ENCODE measurements at places on chromosomes 5 and 9.
A peak's percentile ranks its signal among the peaks of the same experiment; 100 is the strongest.

- no peak for DNase-seq
Observed at GRCh38 chr9:136558373-136558772, 12.5 kb upstream of the NOTCH1 start.

- no peak for DNase-seq
Observed at GRCh38 chr5:143037071-143037470, 266.9 kb downstream of the ARHGAP26 start.

DNA sequence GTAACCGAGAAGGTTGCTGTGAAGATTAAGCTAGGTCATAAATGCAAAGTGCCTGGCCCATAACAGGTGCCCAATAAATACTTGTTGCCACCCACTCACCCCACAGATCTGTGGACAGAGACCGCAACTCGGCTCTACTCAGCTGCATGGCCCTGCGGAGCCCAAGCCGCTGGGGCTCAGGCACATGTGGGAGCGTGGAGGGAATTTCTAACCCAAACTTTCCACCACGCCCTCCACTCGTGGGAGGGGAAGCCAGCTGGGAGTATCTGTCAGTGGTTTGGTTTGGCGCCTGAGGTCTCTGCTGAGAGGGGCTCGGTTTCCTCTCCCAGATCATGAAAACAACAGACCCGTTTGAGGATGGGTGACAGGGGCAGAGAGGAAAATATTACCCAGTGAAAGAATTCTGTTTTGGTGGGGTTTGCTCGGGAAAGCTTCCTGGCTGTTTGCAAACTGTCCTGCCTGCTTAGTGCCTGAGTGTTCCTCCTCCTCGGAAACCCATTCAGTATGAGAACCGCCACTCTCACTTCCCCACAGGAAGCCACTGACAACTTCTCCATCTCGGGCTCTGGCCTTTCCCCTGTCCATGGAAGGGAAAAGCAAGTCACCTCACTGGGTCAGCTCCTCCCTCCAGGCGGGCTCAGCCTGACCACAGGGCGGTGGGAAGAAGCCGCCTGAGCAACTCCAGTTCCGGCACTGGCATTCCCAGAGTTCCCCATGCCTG lies 60.1 kb downstream of the RGS3 start:
- DNase-seq: peak; percentile 80

DNA sequence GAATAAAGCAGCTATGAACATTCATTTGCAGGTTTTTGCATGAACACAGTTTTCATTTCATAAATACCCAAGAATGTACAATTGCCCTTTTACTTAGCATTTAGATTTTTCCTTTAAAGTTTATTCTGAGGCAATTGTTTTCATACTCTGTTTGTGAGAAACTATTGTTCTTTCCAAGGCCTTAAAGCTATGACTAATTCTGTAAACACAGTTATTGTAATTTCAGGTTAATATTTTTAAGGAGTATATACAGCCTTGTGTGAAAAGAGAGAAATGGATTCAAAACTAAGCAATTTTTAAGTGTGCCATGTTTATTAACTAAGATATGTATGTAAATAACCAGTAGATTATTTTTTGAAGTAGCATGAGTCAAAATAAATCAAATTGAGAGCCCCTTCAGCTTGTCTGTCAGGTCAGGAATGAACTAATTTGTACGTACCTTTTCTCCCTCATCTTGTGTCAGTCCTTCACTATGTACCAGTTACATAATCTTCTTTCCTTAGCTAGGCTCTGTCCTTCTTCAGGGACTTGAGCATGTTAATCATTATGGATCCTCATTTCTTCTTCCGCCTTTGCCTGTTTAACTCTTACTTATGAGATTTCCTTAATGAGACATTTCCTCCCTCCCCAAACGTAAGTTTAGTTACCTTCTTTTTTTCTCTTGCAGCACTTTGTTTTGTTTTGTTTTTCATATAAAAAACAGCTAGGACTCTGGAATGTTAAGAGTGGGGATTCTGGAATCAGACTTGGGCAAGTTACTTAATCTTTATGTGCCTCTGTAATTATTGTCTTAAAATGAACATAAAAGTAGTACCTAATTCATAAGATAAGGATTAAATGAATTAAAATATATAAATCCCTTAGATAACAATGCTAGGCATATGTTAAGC lies 63.6 kb downstream of the NIPBL start:
- no peak for DNase-seq

- peak; percentile 34 for DNase-seq
Observed at GRCh38 chr9:75866273-75866871, 24.1 kb upstream of the PCSK5 start.

DNA sequence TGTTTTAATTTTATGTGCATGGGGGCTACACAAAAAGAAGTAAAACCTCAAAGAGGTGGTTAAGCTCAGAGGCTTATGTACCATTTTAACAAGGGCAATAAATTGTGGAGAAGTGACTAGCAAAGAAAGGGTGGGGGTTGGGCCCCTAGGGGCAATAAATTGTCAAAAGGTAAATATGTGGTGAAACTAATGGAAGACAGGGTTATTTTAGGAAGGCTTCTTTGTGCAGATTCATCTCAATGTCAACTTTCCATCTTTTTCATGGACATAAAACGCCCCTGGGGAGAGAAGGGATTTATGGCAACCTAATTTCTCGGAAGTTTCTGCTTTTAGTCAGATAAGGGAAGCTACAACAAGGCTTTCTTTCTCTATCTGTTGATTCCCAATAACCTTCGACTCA lies 42.5 kb upstream of the GOLM1 start:
- no peak for DNase-seq

- DNase-seq: no peak
Observed at GRCh38 chr9:93975262-93975661, 20.1 kb upstream of the BARX1 start.

DNA sequence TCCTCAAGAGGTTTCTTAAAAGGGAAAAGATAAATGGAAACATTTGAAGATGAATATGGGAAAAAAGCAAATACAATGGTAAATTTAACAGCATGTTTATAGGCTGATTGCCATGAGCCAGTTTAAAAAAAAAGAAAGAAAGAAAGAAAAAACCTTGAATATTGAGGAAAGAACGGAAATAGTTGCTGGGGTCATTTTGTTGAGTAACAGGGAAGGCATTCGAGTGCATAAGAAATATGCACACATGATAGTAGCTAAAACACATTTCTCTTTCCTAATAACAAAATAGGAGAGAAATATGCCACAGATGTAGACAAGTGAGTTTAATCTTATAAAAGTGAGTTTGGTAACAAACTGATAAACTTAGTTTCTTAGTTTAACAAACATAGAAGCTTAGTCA lies 864.6 kb upstream of the ACO1 start:
- no peak for DNase-seq

- DNase-seq: peak; percentile 68
Observed at GRCh38 chr5:1498623-1499416, 24.9 kb downstream of the LPCAT1 start.

DNA sequence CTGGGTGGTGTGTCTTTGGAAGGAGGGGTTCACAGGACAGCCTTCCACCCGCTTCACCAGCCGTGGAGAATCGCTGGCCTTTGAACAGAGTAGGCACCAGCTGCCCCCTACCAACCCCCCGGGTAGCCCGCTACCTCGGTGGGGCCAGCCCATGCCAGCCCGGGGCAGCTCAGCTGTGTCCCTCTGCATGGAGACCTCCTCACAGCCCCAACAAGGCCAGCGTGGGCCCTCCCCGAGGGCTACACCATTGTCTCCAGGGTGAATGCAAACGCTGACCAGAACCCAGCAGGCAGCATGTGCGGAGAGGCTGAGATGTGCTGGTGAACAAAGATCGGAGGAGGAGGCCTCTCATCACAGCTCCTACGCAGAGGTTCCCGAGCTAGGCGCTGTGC lies 51.9 kb downstream of the LMX1B start:
- DNase-seq: no peak

DNA sequence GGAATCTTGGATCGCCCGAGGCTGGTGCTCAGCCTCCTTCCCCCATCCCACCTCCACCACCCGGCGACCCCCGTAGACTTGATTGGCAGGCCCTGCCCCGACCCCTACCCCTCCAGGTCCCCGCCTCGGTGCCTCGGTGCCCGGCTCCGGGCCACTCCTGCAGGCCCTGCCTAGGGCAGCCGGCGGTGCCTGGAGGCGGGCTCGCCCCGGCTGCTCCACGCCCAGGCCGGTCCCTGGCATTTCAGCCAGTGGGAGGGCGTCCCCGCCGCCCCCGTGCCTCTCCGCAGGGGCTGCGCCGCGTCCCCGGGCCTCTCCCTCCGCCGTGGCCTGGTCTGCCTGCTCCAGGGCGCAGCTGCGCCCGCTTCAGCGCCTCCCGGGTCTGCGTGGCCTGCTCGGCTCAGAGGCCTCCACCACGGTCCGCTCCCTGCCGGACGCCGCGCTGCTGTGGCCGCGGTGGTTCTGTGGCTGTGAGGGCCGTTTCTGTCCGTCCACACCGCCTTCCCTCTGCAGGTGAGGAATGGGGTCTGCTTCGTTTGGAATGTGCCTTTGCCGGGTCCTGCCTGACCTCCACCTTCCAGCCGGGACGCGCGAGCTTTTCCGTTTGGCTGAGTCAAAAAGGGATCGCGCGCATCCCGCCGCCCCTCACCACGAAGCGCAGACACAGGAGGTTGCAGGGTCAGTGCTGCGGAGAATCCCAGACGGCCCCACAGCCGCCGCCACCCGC lies 48.3 kb upstream of the IRX4 start:
- no peak for DNase-seq

- no peak for DNase-seq
Observed at GRCh38 chr5:154473581-154474283, 4.3 kb downstream of the HAND1 start.

DNA sequence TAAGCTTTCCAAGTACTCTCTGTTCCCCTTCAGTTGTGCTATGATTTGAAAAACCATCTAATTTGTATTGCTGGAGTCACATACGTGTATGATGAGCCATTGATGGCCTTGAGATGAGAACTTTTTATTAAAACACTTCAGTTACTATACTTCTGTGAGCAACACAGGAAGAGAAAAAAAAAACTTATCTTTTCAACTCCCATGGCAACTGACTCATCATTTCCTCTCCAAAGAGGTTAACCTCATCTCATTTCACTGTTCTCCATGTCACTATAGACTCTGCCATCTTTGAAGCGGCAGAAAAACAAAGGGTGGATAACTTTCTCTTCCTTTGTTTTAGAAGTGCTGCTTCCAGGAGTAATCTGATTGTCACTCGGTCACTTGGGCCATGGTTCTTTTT lies 104.3 kb upstream of the PCSK1 start:
- DNase-seq: peak; percentile 9

DNA sequence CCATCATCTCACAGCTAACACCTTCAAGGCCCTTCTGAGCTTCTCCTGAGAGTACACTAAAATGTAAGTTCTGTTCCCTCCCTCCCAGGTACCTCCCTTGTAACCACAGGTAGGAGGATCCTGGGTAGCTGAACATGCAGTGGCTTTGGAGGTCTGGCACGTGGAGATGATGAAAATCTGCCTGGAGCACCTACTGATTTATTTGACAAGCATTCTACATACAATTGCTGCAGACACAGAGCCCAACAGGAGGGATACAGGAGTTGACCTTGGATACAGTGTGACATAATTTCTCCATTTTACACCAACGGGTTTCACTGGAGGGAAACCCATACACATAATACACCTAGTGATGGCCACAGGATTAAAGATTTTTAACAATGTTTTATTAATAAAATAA lies 478.7 kb downstream of the SEMA5A start:
- no peak for DNase-seq

DNA sequence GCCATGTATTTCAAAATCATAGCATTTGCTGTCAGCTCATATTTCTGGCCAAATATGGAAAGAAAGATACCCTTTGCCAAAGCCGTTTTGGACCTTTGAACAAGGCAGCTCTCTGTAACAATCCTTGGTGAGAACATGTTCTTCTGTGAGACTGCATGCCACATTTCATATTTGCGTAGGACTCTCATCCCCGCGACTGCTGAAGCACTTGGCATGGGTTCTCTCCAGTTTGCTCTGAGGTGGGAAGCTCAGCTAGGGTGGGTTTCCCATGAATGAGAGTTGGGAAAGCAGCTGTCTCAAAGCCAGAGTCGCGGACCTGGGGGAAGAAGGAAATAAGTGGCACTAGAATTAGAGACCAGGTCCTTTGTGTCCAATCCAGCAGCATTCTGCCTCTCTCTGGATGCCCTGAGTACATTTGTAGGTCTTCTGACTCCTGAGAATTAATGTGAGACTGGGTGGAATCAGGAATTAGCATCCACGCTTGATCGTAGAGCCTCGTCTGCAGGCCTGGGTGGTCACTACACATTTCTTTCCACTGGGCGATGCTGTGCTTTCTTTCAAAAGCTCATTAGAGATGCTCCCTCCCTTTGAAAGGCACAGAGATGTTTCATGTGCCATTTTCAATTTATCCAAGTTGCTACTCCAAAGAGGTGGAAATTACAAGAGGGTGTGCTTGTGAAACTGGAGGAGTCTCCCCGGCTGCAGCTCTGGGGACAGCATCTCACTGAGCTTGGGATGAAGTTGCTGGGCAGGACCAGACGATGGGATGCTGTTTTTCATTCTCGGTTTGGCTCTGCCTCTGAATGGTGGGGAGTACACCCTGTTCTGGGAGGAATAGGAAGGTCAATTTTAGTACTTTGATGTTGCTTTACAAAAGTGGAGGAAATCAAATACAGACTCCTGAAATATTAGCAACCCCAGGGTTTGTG lies 197.2 kb downstream of the GADD45G start:
- no peak for DNase-seq

DNA sequence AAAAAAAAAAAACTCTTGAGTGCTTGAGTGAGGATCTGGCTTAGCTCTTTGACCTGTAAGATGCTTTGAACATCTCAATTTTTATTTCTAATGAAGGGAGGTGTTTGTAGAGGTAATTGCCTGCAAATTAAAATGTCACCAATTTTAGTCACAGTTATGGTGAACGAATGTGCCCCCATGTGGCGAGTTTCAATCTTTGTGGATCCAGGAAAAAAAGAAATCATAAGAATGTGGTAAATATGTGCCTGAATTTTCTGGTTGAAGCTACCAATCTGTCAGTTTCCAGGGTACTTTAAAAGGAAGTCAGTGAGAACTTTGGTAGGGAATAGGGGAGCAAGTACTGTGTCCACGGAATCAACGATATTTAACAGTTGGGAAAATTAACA lies 1772.4 kb upstream of the CDH9 start:
- DNase-seq: no peak

- DNase-seq: no peak
Observed at GRCh38 chr5:125256296-125256695, 509.9 kb upstream of the ZNF608 start.

DNA sequence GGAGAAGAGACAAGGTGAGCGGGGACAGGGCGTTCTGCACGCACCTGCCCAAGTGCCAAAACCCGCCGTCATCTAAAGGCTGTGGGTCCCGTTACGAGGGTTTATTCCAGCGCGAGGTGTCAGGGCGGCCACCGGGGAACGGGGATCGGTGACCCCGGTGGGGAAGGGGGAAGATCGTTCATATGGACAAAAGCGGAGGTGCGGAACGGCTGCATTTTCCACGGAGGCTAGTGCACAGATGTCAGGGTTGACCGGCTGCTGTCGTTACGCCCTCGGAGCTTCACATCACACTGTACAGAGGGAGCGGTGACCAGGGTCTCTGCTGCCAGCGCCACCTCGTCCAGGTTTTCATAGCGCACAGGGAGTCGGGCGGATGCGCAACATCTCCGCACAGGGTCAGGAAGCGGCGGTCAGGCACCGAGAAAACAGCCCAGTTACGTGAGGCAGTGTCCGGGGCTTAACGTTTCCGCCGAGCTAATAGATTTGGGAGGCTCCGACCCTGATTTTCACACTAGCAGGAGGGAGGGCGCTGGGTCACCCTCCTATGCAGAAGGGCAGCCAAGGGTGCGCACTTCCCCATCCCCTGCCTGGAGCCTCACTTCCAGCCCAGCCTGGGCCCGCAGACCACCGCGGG lies 13.5 kb downstream of the BTNL9 start:
- peak; percentile 44 for DNase-seq

Data from GM13976 (cell line).